ENCODE measurements at places on chromosomes 7 and 10.

DNA sequence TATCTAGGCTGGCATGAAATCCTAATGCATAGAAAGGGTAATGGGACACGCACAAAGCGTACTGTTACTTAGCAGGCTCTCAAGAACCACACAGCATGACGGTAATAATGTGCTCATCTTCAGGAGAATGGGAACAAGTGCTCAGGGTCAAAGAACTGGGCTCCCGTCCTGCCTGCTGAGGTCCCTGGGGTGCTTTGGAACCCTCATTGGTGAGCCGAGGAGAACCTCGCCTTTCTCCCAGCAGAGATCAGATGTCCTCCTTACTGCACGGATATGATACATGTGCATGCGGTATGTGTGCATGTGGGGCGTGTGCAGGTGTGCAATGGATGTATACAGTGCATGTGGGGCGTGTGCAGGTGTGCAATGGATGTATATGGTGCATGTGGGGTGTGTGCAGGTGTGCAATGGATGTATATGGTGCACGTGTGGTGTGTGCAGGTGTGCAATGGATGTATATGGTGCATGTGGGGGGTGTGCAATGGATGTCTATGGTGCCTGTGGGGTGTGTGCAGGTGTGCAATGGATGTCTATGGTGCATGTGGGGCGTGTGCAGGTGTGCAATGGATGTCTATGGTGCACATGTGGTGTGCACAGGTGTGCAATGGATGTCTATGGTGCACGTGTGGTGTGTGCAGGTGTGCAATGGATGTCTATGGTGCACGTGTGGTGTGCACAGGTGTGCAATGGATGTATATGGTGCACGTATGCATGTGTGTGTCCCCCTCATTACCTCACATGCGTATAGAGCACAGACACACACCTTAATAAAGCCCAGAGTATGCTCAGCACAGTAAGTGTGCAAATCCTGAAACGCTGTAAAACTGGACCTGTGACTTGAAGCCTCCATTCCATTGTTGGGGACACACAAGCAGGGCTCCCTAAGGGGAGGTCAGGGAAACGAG, 336.3 kb downstream of the PTPRN2 start:
- no peak for DNase-seq

- DNase-seq, result no peak
These were observed 25.3 kb downstream of the SLC29A3 start for GRCh38 chr10:71344154-71344925.

DNA sequence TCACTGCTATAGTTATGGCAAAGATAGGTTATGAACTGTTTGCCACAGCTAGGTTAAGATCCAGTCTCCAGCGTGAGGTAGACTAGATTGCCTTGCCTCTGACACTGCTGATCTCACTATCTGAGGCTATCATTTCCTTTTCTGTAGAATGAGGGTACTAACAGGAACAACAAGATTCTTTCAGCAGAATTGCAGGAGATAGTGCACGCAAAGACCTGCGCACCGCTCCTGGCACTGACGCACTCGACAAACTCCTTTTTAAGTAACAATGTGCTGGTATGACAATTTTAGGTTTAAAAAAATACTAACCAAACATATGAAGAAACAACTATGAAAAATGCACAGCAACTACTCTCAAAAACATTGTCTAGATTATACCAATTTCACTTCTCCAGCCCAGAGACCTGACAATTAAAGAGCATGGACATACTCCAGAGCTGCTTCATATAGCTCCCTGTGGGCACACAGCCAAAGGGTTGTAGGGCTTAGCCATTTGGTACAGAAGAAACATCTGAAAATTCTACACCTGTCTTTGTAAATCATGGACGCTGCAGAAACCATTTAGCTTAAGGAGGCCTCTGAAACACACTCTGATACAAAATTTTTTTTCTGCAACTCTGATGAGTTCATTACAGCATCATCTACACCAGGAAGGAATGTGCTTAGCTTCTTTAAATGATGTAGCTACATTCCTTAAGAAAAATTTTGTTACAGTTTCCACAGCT, 7.8 kb downstream of the ADAM12 start:
- no peak for DNase-seq

- DNase-seq, result no peak
These were observed 121.7 kb downstream of the FAM204A start for GRCh38 chr10:118220346-118220850.

- DNase-seq, result no peak
These were observed 163.6 kb downstream of the CDK14 start for GRCh38 chr7:90759710-90760109.

DNA sequence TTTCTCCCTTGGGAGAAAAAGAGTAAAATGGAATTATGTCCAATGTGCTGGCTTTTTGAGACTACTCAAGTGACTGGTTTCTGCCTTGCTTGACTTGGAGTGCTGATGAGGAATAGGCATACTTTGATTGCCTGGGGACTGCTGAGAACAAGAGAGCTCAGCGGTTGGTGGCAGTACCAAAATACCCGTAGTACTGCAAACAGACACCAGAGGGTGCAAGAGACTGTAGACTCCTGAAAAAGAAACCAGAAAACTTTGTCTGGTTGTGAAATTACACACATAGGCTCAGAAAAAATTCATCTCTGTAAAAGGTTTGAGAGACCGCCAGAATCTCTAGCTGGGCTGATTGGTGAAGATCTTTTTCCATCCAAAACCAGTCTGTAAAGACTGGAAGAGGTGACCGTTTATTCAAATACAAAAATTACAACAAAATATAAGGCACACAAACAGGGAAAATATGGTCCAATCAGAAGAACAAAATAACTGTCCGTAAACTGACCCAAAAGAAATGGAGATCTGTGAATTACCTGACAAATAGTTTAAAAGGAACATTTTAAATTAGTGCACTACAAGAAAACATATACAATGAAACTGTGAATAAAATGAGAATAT, 18.5 kb downstream of the BICC1 start:
- no peak for DNase-seq

GRCh38 chr7:130227883-130228575, 20.4 kb downstream of the SSMEM1 start:
- DNase-seq, result no peak

- peak; percentile 5 for DNase-seq
These were observed 30.3 kb downstream of the CCNJ start for GRCh38 chr10:96073722-96074121.

DNA sequence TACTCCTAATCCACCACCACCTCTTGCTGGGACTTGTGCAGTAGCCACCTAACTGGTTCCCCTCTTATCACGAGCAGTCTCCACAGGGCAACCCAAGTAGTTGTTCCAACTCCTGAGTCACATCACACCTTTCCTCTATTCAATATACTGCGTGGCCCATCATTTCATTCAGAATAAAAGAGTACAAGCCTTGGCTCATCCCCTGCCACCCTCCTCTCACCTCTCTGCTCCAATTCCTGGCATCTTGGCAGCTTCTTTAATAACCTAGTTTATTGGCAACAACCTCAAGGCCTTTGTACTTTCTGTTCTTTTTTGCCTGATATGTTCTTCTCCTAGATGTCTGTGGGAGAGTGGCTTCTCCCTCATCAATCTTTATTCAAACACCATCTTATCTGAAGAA, 199.4 kb downstream of the KIAA1217 start:
- DNase-seq, result no peak

Data from GF-D8 (cell line).